NCI-H2081 (cell line): ENCODE measurements at places on chromosomes 13 and 19.

DNA sequence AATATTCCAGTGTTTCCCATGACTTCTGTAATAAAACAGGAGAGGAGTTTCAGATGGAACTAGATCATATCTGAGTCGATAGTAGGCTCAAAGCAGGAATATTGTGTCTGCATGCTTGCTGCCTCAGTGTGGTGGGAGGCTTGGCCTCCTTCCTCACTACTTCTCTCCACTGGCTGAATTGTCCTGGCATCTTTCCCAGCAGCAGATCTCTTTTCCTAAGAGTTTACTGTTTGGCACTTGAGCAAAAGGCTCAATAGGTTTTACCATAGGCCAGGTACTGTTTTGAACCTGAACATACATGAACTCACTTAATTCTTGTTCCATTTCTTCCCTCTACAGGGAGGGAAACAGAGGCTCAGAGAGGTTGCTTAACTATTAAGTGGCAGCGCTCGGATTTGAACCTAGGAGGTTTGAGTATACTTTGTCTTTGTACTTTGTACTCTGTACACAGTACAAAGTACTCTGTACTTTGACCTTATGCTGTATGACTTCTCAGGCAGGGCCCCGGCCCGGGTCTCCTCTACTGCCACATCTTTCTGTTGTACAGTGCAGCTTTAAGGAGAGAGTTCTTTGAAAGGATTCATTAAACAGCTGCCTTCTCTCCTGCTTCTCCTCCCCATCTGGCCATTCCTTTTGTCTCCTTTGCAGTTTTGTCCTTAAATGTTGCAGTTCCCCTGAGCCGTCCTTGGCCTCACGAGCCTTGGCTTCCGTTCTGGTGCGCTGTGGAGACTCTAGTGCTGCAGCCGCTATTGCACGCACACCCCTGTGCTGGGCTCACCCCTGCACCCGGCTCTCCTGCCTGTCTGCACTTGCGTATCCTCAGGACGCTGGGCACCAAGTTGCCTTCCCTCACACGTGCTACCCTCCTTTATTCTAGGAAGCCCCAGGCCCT is 8.1 kb downstream of the B3GLCT start:
- DNase-seq, result no peak

GRCh38 chr19:48713864-48714755 is 5.4 kb downstream of the MAMSTR start:
- DNase-seq, result peak; percentile 98

DNA sequence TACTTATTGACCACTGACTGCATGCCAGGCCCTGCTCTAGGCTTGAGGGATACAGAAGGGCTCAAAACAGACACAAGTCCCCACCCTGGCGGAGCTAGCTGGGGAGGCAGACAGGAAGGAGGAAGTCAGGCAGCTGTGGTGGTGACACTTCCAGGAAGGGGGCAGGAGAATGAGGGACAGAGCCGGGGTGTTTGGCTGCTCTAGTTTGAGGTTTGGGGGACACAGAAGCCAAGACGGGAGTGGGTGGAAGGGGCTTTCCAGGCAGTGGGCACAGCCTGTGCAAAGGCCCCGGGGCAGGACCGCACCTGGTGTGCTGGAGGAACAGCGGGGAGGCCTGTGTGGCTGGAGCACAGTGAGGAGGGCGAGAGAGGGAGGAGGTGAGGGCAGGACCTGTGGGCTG is 4.0 kb downstream of the MRPL54 start:
- no peak for DNase-seq

- DNase-seq, result no peak
These were observed 23.2 kb downstream of the ANKRD27 start for GRCh38 chr19:32651729-32652140.

GRCh38 chr19:15684828-15685227 is 11.9 kb downstream of the CYP4F12 start:
- DNase-seq, result no peak

- DNase-seq, result no peak
These were observed 932.0 kb downstream of the SLITRK6 start for GRCh38 chr13:84867246-84867645.
